ENCODE measurements at places on chromosomes 3 and 15.

- no peak for DNase-seq
- H3K27ac ChIP-seq, result no peak overlapping the region
- no peaks in the 10 kb centered on the region for H3K36me3 ChIP-seq
- peaks cover 1% of the 10 kb centered on the region for H3K4me1 ChIP-seq
Measured at GRCh38 chr3:195075199-195075940, 195.6 kb downstream of the XXYLT1 start.

DNA sequence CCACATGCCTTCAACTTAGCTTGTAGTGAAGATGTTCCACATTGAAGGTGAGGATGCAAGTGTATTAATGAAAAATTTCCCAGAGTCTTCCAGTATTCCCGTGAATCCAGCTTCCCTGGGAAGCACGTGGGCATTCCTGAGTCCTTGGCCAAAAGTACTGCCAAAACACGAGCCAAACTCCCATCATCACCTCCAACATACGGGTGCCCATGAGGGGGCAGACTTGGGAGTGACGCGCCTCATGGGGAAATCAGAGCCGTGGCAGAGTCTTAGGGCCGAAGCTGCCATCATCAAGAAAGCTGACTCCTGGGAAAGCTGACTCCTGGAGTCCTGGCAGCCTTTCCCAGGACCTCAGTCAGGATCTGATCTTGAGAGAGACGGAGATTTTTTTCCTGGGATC lies 20.1 kb upstream of the TM2D3 start:
- no peaks in the 10 kb centered on the region for H3K27me3 ChIP-seq
- peaks cover 20% of the 10 kb centered on the region for H3K4me1 ChIP-seq
- no peak overlapping the region for H3K4me3 ChIP-seq
- H3K27ac ChIP-seq, result no peak overlapping the region

GRCh38 chr3:79930196-79930595 lies 162.4 kb upstream of the ROBO1 start:
- DNase-seq, result no peak
- H3K27me3 ChIP-seq, result no peaks in the 10 kb centered on the region
- H3K4me3 ChIP-seq, result no peak overlapping the region
- H3K36me3 ChIP-seq, result no peaks in the 10 kb centered on the region
- H3K27ac ChIP-seq, result no peak overlapping the region

GRCh38 chr3:130677343-130677742 lies 69.3 kb downstream of the PIK3R4 start:
- H3K4me1 ChIP-seq, result no peaks in the 10 kb centered on the region
- H3K36me3 ChIP-seq, result peaks cover 26% of the 10 kb centered on the region
- no peak overlapping the region for H3K27ac ChIP-seq

- H3K4me3 ChIP-seq, result no peak overlapping the region
- H3K4me1 ChIP-seq, result no peaks in the 10 kb centered on the region
- no peak overlapping the region for H3K27ac ChIP-seq
Measured at GRCh38 chr3:178246004-178246403, 290.2 kb upstream of the KCNMB2 start.

GRCh38 chr15:63288342-63288741 lies 10.9 kb downstream of the APH1B start:
- peaks cover 12% of the 10 kb centered on the region for H3K4me1 ChIP-seq
- H3K27ac ChIP-seq, result no peak overlapping the region
- no peak overlapping the region for H3K4me3 ChIP-seq
- DNase-seq, result no peak
